Activated CD4-positive, alpha-beta T cell treated with anti-CD3 and anti-CD28 coated beads for 36 hours (primary cell): ENCODE measurements at places on chromosomes 6 and 20. TPM values are rescaled to one million over a fixed set of nuclear protein-coding genes. Genes with fewer than 3 reads are reported as not detected.

The RAMACL gene
- 0.30 TPM for total RNA-seq

- DNase-seq, result no peak
Measured at GRCh38 chr6:57193177-57193576, 21.1 kb downstream of the BAG2 start.

The OTOR gene
- not detected for total RNA-seq

DNA sequence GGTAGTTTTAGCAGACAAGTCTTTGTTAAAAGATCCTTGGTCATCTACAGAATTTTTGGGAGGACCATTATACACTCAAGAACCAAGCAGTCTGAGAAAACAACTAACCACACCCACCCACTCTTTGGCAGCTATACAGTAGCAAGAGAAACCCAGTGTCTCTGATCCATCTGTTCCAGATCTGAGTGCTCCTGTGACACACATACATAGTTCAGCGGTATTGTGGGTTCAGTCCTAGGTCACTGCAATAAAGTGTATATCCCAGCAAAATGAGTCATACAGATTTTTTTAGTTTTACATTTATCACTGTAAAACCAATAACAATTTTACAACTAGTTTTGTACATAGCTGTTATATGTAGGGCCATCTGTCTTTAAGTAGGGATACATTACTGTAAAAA is 47.4 kb upstream of the PAK5 start:
- DNase-seq, result no peak

The DLK2 gene
- 1.9 TPM for total RNA-seq

The ZSCAN31 gene
- total RNA-seq, result 1.3 TPM

GRCh38 chr20:59320854-59321647 is 20.6 kb downstream of the EDN3 start:
- no peak for DNase-seq

The PREP gene
- 42.3 TPM for total RNA-seq

DNA sequence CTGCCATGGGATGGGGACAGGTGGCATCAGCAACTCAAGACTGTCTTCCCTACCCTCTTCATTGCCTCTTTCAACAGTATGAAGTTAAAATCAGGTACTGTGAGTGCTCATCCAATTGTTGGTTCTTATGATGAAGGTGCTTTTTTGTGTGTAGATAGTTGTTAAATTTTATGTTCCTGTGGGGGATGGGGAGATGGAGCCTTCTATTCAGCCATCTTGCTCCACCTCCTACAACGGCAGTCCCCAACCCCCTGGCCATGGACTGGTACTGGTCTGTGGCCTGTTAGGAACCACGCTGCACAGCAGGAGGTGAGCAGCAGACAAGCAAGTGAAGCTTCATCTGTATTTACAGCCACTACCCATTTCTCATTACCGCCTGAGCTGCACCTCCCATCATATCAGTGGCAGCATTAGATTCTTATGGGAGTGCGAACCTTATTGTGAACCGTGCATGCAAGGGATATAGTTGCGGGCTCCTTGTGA is 47.8 kb upstream of the TOP1 start:
- DNase-seq, result no peak

GRCh38 chr6:109302176-109302575 is 80.1 kb downstream of the CD164 start:
- no peak for DNase-seq
